SJSA1 (cell line): ENCODE measurements at places on chromosomes 6 and 20.

- DNase-seq: no peak
Observed at GRCh38 chr6:70901324-70901723, 55.5 kb downstream of the B3GAT2 start.

GRCh38 chr20:64149809-64150560 is 14.3 kb upstream of the MYT1 start:
- no peak for DNase-seq

GRCh38 chr6:141726248-141726647 is 406.5 kb upstream of the GJE1 start:
- no peak for DNase-seq

GRCh38 chr6:79302341-79302740 is 67.9 kb upstream of the HMGN3 start:
- no peak for DNase-seq

DNA sequence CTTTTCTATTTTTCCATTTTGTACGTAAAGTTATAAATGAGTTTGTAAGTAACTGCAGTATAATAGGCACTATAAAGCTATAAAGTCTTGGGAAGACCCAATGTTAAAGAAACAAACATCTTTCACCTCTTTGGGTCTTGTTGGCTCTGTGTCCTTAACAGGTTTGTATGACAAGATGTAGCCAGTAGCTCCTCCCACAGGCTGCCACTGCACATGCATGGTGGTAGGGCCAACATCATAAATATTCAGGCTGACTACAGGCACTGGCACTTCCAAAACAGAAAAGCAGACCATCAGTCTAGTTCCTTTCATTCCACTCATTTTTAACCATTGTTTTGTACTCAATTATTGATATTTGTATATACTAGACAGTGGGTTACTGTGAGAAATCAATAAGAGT is 59.9 kb downstream of the COL12A1 start:
- DNase-seq: no peak

GRCh38 chr20:61949714-61950640 is 115.7 kb downstream of the TAF4 start:
- DNase-seq: peak; percentile 40

DNA sequence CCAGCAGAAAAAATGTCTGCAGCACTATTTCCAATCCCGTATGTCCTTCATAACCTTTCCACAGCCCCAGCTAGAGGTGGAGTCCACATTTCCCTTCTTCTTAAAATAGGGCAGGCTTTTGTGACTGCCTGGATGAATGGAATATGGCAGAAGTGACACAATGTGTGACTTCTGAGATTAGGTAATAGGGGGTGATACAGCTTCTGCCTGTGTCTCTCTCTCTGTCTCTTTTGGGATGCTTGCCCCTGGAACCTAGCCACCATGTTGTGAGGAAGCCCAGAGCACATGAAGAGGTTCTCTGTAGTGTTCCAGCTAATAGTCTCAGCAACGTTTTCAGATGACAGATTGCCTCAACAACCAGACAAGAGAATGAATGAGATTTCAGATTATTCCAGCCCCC is 51.4 kb downstream of the CLIC5 start:
- DNase-seq: no peak
